ENCODE measurements at places on chromosomes 3 and 15.

DNA sequence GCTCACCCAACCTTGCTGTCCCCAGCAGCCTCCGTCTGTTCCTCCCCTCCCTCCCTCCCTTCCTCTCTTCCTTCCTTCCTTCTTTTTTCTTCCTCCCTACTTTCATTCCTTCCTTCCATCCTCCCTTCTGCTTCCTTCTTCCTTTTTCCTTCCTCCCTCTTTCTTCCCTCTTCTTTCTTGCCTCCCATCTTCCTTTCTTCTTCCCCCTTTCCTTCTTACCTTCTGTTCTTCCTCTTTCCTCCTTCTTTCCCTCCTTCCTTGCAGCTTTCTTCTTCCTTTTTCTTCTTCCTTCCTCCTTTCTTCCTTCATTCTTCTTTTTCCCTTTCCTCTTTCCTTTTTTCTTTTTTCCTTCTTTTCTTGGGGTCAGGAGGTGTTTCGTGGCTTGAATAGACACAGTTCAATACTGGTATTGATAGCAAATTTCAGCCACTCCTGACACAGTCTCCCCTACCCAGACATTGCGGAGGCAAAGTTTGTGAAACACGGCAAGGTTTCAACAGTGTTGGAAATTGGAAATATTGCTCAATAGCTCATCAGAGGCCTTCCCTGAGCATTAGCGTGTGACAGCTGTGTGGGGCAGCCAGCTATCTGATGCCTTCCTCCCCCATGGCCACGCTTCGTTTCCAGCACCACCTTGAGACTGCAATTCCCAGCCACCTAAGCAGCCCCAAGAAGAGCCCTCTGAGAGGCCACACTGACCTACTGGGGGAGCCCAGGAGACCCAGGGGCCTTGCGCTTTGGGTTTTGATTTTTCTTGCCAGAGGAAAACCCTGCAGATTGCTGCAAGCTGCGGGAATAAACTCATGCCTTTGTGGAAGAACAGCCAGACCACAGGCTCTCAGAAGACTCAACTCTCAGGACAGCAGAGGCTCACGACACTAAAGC, 82.2 kb downstream of the KLF15 start:
- DNase-seq, result no peak

DNA sequence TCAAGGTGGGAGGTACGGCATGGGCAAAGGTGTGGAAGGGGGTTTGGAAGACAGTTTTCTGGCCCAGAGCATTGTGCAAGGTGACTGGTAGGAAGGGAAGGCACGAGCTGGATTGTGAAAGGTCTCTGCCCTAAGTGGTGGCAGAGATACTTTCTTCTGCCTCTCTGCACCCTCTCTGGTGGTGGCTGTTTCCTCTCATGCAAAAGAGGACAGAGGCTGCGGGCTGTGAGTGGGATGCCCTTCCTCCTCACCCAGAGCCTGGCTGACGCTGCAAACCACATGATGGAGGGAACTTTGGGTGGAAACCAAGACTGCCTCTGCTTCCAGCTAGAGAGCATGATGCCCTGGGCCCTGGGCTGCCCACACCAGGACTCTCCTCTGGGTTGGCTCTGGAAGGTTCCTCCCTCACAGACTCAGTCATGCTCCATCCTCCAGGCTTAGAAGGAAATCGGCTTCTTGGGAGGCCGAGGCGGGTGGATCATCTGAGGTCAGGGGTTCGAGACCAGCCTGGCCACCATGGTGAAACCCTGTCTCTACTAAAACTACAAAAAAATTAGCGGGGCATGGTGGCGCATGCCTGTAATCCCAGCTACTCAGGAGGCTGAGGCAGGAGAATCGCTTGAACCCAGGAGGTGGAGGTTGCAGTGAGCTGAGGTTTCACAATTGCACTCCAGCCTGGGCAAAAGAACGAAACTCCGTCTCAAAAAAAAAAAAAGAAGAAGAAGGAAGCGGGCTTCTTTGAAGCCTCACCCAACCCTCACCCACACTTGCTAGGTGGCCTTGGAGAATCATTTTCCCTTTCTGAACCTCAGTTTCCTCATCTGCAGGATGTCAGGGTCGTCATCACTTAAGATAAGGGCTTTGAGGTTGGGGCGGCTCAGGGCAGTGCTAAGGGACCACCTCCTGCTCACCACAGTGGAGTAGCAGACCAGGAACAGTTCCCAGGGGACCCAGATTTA, 8.3 kb downstream of the PSTPIP1 start:
- DNase-seq, result peak; percentile 84

GRCh38 chr3:42106646-42107045, 15.5 kb downstream of the TRAK1 start:
- DNase-seq, result no peak

DNA sequence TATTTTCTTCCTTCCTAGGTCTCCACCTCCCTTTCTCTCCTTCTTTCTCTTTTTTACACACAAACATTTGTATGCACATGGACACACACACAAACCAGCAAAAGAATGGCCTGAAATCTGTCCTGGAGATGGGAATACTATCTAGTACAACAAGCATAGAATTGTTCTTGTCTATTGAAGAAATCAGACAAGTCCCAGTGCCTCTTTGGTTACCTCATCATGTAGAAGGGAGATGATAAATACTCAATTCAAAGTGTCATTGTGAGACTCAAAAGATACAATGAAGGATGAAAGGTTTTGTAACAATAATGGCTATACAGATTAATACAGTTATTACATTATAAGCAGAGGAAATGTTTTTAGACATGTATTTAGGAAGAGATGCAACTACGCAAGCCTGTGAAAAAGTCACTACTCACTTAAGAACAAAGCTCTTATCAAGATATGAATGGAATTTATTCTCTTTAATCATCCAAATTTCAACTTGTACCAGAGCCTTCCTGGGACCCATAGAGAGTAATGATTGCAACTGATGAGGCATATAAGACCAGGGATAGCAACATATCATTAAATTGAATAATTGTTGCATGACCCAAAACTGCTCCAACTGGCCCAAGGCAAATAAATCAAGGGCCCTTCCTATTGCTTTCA, 43.2 kb downstream of the P3H2 start:
- no peak for DNase-seq

DNA sequence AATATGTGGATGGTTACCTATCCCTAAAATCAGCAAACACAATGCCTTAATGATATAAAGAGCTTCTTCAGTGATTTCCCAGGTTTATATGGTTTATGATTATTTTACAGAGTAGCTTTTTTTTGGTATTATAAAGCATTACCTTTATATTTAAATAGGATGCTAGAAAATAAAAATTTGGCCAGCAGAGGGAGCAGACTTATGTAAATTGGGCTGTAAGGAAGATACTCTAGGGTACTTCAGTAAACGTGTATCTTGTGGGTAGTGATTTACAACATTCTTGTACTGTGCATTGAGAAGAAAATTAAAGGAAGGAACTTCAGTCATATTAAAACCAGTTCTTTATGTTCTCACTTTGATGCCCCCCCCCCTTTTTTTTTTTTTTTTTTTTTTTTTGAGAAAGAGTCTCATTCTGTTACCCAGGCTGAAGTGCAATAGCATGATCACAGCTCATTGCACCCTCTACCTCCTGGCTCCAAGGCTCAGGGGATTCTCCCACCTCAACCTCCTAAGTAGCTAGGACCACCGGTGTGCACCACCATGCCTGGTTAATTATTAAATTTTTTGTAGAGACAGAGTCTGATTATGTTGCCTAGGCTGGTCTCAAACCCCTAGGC, 167.9 kb downstream of the BBX start:
- no peak for DNase-seq

Measured in activated naive CD4-positive, alpha-beta T cell treated with anti-CD3 and anti-CD28 coated beads, Interleukin-2, amount 10 ng/mL, durations not matched to agents 7 days and 5 days (primary cell).